Myocyte (in vitro differentiated cells): ENCODE measurements at places on chromosomes 3 and 15. TPM values are rescaled to one million over a fixed set of nuclear protein-coding genes. Genes with fewer than 3 reads are reported as not detected.

DNA sequence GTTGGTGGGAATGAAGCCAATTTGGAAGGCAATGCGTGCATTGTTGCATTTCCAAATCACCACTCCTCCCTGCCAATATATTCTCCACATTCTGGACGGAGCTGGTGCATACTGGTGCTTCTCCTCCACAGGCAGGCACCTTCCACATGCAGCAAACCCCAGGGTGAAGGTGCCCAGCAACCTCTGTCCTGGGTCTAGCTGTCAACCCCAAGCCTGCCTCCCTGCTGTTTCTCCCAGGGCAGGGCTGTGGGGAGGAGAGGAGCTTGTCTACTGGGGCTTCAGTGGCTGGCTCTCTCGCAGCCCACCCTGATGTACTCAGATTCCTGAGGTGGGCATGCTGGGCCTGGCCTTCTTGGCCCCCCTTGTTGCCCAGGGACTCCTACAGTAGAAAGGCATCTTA lies 20.1 kb downstream of the GASK1A start:
- no peak for DNase-seq

- no peak for DNase-seq
Measured at GRCh38 chr3:59685432-59685831, 635.6 kb upstream of the CFAP20DC start.

DNA sequence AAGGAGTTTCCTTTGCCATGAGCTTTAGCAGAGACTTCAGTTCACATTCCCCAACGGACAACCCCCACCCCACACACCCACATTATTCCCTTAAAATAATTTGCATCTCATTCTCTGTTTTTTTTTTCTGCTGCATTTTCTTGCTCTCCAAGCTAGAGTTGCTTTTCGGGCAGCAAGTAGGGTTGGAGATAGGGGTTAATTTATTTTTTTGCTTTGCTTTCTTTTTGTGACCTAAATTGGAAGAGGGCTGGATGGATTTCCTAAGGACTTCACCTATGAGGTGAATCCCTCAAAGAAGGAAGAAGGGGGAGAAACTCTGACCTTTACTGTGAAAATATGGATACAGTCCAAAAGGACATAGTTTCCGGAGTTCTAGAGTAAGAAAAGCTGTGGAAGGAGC lies 6.6 kb downstream of the SOX2 start:
- no peak for DNase-seq

DNA sequence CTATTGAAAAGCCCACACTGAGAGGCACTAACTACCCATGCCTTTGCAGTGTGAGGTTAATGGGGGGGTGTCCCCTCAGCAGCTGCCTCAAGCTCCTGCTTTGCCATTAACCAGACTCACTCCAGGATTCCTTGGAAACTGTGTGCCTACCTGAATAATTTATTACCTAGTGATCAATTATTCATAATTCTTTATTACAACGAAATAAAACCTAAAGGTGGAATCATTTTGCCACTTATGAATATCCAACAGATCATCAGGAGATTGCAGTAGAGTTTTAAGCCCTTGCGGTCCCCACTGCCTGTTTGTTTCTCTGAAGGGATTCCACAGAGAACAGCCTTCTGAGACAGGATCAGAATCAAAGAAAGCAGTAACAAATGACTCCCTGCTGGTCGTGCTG lies 23.3 kb downstream of the NEK11 start:
- no peak for DNase-seq

DNA sequence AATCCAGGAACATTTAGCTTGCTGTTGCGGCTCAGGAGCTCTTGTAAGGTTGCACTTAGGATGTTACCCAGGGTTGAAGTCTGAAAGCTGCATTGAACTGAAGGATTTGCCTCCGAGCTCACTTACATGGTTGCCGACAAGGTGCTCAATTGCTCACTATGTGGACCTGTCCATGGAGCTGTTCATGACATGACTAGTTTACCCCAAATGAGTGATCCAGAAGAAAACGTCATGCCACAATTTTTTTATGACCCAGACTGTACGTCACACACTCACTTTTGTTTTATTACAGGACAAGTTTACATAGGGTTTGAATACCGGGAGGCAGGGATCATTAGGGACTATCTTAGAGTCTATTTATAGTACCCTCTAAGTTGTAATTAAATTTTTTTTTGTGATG lies 21.0 kb upstream of the CLDN11 start:
- no peak for DNase-seq

DNA sequence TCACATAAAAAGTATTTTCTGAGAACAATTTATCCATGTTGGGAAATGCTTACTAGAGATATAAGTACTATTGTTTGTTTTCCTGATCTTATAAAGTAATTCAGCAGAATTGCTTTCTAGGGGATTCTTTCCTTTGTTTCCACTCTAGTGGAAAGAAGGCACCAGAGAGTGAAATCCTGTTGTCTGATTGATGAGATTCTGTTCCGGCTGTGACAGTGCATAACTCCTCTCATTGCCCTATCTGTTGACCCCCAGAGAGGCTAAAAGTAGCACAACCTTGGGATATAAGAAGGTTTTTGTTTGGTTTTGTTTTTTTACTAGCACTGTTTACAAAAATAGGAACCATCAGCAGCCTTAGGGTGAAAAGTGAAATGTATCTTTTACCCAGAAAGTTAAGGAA lies 114.1 kb downstream of the ALCAM start:
- DNase-seq: no peak

- DNase-seq: no peak
Measured at GRCh38 chr3:17182166-17182565, 297.4 kb downstream of the PLCL2 start.

GRCh38 chr15:67228286-67228685 lies 26.2 kb downstream of the AAGAB start:
- DNase-seq: no peak

- DNase-seq: peak; percentile 32
Measured at GRCh38 chr15:69328739-69329138, 30.0 kb downstream of the PAQR5 start.

- DNase-seq: no peak
Measured at GRCh38 chr3:27428446-27428845, 55.7 kb downstream of the SLC4A7 start.

- DNase-seq: no peak
Measured at GRCh38 chr15:66912001-66912400, 153.4 kb upstream of the SMAD3 start.

DNA sequence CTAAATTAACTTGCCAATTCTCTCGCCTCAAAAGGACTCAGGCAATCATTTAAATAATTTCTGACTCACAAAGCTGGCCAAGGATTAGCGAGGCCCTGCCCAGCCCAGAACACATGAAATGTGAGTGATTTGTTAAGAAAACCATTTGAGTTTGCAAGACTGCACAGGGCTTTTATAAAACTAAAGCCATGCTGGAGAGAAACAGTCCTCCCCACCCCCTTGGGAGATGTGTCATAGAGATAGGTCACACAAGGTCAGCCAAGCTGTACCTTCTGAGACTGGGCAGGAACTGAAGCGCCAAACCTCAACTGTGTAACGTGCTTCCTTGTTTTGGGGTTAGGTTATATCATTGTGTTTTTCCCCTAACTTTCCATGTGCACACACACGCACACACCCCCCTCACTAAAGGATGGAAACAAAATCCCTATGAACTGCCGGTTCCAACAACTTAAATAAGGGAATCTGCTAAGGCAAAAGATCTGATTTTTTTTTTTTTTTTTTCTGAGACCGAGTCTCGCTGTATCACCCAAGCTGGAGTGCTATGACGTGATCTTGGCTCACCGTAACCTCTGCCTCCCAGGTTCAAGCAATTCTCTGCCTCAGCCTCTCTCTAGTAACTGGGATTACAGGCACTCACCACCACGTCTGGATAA lies 8.1 kb downstream of the SPATA12 start:
- DNase-seq: peak; percentile 88

GRCh38 chr15:65791335-65792137 lies 557 bp downstream of the DENND4A start:
- peak; percentile 49 for DNase-seq

DNA sequence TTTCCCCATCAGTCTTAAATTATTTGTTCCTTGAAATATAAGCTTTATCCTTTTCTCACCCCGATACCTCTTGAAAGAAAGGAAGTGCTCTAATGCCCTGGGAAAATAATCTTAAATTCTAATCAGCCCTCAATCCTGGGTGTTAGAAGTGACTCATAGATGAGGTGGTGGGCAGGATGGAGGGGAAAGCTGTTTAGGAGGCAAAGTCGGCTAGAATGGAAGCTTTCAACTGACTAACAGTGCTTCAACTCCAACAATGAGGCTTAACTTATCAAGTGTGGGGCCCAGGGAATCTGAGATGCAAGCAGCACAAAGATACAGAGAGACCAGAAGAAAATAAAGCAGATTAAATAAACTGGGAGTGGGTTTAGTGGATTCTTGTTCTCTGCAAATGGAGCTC lies 175.8 kb downstream of the EPHB1 start:
- DNase-seq: no peak

DNA sequence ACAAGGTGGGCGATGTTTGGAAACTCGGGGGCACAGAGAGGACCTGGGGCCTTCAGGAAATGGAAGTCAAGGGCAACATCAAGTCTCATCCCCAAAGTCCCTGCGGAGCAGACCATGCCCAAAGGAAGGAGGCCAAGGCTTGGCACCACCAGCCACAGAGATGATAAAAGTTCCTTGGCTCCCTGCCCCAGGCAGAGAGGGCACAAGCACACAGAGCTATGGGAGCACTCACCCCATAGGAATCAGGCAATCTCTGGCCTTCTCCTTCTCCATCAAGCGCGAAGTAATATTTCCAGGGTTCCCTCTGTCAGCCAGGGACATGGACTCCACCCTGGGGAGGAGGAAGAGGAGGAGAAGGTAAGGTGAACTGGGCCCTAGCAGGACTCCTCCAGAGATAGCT lies 7.9 kb downstream of the ACAA1 start:
- no peak for DNase-seq

Gene CCR5
- total RNA-seq: not detected in 2 replicates

Gene COL6A5
- not detected in 2 replicates for total RNA-seq
